ENCODE measurements at places on chromosomes 13 and 19.

GRCh38 chr19:1857648-1858326, 5.6 kb downstream of the KLF16 start:
- no peak for DNase-seq

- peak; percentile 32 for DNase-seq
These were observed 171.7 kb downstream of the NHLRC3 start for GRCh38 chr13:39209731-39210531.

- DNase-seq, result no peak
These were observed 28.9 kb downstream of the PPP1R37 start for GRCh38 chr19:45121827-45122345.

DNA sequence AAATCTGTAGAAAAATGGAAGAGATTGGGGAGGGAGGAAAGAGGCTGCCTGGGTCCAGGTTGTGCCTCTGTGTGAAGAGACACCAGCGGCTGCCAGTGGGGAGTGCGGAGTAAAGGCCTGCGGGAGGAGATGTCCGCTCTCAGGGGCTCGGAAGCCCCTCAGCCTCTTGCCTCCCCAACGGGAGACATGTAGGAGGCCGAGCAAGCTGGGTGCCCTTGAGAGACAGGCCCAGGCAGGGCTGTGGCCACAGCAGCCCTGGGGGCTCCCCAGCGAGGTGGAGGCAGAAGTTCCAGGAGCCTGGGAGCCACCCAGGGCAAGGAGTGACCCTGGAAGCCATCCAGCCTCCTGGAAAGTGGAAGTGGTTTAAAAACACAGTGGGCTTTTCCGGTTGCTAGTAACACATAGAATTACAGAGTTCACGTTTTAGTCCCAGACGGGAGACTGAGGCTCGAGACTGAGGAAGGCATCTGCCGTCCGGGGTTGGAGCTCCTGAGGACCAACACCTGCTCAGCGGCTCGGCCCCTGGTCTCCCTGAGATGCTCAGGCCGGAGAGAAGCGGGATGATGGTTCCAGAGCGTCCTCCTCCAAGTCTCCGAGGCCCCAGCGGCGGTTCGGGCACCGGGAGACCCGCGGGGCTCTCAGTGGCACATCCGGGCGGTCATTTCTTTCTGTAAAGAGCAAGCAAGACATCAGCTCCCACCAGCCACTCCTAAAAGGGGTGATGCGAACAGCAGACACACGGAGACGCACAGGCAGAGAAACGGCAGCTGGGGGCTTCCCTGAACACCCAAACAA, 21.9 kb upstream of the MKNK2 start:
- DNase-seq, result no peak

- DNase-seq, result no peak
These were observed 435.7 kb downstream of the SLITRK6 start for GRCh38 chr13:85363504-85363903.

DNA sequence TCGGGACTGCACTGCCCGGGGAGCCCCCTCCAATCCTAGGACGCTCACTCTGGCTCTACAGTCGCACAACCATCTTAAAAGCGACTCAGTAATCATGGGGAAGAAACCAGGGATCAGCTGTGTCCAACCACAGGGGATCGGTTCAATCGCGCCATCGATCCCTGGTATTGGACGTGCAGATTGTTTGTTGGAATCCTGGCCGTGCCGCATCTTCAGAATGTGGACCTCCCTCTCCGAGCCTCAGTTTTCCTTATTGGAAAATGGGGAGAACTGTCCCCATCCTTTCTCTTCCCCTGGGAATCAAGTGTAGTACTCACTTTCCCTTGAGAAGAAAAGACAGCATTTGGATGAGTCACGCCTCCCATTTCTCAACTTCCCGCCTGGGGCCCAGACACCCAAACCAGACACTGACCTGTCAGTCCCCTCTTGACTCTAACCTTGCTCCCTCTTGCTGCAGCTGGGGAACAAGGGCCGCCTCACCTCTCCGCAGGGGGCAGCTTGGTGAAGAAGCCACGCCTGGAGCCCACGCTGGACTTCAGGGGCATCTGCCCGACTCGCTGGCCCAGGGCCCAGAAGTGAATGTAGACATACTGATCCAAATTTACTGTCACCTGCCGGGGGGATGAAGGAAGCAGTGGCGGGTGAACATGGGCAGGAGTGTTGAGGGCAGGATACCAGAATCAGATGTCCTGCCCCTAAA, 17.6 kb downstream of the EMP3 start:
- DNase-seq, result no peak

DNA sequence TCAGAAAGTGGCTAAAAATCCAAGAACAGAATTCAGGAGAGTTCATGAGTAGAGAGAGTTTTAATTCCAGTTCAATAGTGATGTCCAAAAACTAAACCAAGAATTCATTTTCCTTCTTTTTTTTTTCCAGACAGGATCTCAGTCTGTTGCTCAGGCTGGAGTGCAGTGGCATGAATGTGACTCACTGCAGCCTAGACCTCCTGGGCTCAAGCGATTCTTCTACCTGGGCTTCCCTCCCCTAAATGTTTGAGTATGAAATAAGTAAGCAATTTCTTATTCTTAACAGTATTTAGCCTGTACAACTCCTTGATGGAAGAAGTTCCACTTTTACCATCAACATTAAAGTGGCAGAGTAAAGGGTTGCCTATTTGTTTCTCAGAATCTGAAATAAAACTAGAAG, 3.8 kb downstream of the COMMD6 start:
- no peak for DNase-seq

DNA sequence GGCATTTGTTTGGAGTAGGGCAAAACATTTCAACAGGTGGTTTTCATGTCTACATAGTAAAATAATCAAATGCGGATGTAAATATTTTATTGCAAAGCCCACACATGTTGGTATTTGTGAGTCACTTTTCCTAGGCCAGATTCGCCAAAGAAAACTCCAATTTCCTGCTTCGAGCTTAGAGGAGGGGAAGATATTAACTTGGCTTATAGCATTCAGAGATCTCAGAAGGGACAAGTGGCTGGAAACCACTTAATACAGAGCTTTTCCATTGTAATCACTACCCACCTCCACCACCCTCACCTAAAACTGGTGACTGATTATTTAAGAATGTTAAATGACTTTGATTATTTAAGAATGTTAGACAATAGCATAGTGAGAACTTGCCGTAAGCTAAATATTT, 530.6 kb upstream of the SPRY2 start:
- peak; percentile 4 for DNase-seq

DNA sequence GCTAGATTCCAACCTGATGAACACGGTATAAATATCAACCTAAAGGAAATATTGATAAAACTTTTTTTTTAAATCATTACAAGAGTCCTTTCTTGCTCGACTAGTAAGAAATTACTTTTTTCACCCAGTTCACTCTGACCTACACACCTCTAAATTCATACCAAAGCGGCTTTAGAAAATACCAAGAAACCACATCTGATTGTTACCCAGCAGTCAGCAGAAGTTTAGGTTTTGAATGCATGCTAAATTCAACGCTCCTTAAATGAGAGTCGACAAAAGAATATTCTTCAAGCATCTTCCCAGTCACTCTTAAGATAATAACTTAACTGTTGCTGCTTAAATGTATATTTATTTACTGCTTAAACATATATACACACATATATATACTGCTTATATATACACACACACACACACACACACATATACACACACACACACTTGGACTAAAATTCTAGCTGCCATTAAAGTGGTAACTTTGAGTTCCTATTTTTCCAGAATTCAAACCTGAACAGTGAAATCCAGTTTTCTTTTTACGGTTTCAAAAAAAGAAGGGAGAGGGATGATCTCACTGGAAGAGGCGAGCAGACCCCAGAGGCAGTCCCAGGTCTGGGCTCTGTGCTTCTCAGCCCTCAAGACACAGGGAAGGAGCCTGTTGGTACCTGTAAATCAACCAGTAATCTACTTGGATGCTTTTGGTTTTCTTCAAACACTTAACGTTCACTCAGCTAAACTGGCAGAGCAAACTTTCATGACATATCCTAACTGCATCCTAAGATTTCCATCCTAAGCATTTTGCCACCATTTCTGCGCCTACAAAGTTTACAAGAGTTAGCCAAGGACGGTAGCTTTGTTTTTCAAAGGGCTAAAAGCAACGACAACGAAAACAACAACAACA, 1.7 kb downstream of the STK24 start:
- no peak for DNase-seq

DNA sequence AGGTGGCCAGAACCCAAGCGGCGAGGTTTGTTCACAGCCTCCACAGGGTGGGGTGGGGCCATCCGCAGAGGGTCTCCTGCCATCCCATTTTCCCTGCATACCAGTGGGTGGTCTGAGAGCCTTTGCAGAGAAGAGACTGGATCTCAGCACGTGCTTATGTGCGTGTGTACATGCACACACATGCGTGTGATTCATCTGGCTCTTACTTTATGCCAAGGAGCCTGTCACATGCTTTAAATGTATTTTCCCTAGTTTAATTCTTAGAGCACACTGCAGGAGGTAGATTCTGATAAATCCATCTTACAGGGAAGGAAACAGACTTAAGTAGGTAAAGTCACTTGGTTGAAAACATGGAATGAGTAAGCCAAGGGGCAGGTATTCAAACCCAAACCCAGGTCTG, 47.1 kb downstream of the CAPN12 start:
- DNase-seq, result no peak

- no peak for DNase-seq
These were observed 1.9 kb downstream of the IFNL1 start for GRCh38 chr19:39297931-39298634.

DNA sequence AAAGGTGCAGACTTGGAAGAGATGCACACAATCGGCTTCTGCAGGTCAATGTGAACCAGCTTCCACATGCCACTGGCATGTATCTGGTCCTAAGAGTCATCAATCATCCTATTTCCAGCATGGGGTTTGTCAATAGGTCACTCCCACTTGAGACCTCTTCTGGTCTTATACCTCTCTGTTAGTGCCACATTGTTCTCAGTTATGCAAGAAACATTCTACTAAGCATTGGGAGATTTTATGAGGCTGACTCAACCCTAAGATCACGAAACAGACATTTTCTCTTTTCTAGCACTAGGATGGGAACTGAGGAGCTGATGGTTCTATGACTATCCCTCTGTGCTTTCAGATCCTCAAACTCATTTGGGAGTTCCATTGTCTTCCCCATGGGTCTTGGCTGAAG, 581.5 kb upstream of the KLF12 start:
- DNase-seq, result no peak

DNA sequence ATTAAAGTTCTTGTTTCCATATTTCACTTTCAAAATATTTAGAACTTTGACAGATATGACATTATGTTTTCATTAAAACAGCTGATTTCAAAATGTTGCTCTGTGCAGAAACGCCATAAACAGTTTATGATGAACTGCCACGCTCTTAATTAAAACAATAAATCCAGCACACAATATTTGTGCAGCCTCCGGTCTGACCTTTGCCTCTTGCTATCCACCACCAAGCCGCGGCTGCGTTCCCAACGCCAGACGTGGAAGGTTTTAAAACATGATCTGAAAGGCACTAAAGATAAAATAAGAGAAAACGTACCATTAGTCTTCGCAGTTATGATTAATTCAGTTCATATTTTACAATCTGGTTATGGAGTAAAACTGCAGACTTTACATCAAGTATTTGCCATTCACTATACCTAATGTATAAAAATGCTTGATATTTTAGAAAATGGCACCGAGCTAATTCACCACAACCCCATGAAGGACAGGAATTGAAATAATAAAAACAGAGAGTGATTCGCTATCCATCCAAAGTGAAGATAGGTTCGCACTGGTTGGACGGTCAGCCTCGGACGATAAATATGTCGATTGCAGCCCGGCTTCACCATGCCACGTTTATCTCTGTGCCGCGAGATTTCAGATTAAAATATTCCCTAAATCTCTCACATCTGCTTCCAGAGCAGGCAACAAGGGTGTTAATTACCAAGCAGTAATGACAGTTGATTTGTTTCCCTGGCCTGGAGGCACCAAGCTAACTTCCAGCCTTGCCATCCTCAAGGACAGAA, 103.3 kb upstream of the ZNF507 start:
- no peak for DNase-seq

DNA sequence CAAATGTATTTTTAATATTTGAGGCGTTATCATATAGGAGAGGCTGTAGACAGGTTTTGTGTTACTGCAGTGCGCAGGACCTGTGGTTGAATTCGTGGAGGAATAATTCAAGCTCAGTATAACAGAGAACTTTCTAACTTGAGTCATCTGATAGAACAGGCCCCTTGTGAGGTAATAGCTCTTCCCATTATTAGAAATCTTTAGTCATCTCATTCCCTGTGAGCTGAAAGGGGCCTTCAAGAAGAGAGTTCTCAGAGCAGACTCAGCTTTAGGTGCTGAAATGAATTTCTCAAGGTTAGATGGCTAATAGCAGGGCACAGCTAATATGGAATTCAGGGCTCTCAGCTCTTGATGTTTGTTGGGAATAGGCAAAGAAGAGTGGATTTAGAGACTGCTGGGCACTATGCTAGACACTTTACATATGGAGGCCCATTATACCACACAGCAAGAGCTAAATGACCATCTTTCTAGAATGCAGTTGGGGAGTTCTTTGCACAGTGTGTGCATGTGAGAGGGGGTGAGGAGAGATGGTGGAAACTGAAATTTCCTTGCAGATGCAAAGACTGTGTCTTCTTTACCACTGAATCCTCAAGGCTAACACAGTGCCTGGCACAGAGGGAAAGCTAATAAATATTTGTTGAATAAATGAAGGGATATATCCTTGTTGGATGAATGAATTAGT, 89.5 kb downstream of the DGKH start:
- DNase-seq, result peak; percentile 42

- no peak for DNase-seq
These were observed 890.1 kb upstream of the PCDH20 start for GRCh38 chr13:62305756-62306155.

GRCh38 chr13:111168107-111168506, 53.0 kb downstream of the ARHGEF7 start:
- DNase-seq, result no peak

GRCh38 chr13:109196948-109197347, 567.5 kb downstream of the MYO16 start:
- no peak for DNase-seq

DNA sequence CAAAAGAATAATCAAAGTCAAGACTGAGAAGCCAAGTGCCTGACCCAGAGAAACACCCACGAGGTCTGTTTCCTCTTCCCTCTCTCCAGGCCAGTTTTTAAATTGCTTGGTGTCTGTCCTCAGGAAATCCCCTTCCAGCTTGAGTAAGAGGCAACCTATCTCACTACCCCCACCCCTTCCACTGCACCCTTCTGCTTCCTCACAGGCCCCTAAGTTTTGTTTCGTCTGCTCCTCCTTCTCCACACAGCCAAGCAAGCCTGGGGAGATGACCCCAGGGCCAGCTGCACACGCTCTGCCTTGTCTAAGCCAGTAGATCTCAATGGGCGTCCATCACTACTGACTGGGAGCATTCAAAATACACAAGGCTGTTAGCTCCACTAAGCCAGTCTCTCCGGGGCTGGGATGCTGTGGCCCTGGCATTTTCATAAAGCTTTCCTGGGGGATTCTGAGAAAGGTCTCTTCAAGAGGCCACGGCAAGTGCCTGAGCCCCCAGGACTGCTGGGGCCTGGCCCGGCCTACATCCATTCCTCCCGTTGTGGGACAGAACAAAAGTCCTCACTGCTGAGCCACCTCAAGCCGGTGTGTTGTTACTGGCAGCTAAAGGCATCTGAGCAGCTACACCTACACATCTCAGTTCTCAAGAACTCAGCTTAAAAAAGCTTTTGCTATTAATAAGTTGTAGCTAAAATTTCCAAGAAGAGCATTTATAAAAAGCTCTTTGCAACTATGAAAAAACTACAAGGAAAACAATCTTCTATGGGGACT, 14.9 kb upstream of the IL4I1 start:
- DNase-seq, result no peak

- no peak for DNase-seq
These were observed 1253.0 kb downstream of the PCDH17 start for GRCh38 chr13:58884353-58885209.

Data from fibroblast of the aortic adventitia (primary cell).